Amniotic epithelial cell (primary cell): ENCODE measurements at places on chromosomes 3 and 15.

DNA sequence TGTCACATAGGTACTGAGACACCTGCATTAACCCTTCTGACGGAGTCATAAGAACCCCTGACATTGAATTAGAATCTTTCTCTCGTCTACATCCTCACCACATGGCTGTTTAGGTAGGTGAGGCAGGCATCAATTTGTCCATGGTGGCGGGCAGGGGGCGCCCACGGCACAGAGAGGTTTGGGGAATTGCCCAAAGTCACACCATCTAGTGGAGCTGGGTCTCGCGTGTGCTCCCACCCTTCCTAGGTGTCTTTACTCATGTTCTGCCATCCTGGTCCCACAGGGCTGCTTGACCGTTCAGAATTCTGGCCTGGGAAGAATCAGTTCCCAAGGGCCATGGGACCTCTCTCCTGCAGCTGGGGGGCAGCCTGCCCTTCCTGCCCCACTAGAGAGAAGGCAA is 14.7 kb upstream of the DLL4 start:
- no peak for DNase-seq

DNA sequence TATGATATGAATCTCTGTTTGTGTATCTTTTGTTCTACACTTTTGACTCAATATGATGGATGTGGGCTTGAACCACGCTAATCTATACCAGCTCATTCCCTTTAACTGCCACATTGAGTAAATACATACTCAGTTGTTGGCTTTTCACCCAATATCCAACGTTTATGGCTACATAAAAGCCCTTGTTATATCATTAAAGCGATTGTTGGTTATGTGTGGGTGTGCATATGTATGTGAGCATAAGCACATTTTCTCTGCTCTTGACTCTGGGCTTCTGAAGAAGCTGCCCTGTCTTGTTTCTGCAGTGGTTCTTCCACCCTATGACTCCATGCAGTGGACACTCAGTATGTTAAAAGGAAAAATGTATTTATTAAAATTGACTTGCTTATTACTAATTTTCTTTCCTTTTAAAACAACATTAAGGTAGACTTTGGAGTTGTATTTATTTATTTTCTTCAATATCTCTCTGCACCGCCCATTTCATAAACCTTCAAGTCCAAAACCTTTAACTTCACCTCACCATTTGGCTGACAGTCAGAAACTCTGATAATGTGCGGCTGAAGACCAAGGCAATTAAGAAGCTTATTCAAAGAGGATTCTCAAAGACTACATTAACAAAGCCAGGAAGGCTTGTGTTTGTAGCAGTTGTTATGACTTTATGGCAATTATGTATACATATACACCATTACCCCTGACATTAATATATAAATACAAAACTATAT is 156.1 kb downstream of the THRB start:
- DNase-seq = no peak

GRCh38 chr3:76615719-76616118 is 424.2 kb upstream of the ROBO2 start:
- no peak for DNase-seq

DNA sequence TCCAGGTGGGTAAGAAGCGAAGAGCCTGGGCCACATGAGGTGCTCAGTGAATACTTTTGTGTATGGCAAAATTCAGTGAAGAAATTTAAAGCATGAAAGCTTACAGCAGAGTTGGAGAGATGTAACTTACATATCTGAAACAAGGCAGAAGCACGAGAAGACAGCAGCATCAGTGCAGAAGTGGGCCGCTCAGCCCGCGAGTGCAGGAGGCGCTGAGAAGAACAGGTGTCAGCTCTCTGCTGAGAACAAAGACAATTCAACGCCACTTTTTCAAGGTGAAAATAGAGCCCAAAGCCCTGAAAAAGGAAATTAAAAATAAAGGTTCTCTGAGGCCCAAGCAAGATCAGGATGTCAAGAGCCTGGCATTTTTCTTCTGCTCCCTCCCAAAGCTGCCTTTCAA is 58.3 kb downstream of the RBPMS2 start:
- DNase-seq = no peak

DNA sequence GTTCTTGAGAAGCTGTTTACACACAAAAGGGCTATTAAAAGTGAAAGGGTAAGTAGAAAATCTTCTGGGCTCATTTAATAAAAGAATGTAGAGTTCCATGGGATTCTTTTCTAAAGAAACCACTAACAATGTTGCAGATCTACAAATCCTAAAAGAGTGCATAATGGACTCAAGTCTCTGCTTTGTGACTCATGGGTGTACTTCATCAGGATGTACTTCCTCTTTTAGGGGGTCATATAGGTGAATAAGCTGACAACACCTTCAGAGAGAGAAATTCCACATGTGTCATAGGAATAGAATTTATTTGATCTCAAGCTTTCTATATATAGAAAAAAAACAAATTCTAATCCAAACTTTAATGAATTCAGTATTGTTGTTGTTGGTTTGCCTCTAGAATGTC is 355.5 kb downstream of the TIGIT start:
- peak; percentile 10 for DNase-seq

GRCh38 chr3:106034313-106034712 is 165.5 kb upstream of the CBLB start:
- DNase-seq = no peak

- peak; percentile 64 for DNase-seq
These were observed 2.6 kb upstream of the BCL2A1 start for GRCh38 chr15:79973456-79974195.

- DNase-seq = no peak
These were observed 70.2 kb upstream of the GADL1 start for GRCh38 chr3:30964612-30965011.

DNA sequence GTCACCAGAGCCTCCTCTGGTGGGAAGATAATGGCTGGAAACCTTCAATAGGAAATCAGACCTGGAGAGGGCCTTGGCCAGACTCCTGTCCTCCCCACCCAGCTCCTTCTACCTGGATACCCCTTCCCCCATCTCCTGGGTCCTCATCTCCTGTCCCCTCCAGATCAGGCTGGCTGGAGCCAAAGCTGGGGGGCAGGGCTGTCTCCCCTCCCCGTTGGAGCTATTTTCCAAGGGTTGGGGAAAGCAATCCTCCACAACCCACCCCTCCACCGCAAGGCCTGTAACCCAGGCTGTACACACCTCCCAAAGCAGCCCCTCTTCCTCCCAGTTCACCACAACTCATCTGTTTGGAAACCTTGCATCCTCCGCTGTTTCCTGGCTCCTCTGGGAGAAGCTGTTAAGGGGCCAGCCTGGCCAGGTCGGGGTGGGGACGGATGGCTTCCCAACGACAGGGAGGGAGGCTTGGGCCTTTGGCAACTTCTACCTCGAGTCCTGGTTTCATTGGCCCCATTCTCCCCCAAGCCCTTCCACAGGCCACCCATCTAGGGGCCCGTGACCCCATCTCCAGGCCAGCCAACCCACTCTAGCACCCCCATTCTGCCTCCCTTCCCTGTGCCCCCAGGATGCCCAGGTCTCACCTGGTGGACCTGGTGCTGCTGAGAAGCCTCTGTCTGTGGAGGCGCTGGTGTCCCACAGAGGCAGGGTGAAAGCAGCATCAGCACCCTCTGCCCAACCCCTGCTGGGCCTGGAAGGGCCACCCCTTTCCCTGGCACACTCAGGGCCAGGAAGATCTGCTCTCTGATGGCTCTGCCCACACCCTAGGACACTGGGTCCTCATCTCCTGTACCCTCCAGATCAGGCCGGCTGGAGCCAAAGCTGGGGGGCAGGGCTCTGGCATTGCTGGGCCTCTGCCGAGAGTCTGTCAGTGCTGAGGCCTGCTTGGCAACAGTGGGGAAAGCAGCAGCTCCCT is 22.1 kb upstream of the GOLGA6C start:
- DNase-seq = no peak

DNA sequence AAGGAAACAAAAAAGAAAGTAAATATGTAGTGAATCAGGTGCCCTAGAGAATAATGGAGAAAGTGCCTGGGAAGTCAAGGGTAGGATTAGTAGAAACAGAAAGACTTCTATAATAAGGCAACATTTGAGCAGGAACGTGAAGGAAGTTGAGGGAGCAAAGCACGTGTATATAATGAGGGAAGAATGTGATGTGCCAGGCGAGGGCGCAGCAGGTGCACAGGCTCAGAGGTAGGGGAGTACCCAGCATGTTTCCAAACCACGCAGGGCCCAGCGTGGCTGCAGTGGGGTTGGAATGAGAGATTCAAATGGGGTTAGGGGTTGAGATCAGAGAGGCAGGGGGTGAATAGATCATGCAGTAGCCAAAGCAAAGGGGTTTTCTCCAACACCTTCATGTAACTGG is 91.9 kb upstream of the VGLL4 start:
- no peak for DNase-seq
